ENCODE measurements at places on chromosomes 4 and X.
A peak's percentile ranks its signal among the peaks of the same experiment; 100 is the strongest.

DNA sequence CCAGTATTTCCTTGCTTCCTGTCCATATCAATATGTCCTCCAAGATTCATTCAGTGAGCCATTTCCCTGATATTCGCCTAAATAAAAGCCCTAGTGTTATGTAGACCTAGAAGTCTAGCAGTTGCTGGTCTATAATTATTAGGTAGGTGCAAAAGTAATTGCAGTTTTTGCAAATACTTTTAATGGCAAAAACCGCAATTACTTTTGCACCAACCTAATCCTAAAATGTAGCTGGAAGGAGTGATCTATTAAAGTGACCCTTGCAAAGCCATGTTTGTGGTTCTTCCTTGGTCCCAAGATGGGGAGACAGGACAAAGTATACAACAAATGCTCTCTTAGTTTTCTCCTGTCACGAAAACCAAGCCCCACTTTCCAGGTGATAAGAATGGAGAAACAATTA, 193.0 kb downstream of the IDS start:
- no peak for DNase-seq

DNA sequence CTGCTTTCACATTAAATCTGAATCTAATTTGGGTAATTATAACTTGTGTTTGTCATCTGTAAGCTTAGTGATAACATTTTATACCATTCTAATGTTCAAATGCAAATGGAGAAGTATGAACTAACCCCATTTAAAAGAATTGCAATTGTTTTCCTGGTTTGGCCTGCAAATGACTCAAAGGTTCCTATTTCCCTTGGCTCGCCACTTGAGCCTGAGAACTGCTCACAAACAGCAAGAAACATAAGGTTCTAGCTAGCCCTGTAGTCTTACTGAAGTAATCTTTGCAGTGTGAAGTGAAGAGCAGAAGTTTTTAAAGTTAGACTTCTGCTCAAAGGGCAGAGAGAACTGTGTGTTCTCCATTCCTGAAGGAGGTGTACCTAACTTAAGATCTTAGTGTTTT, 27.2 kb downstream of the UPRT start:
- DNase-seq, result no peak

GRCh38 chrX:101009090-101009489, 39.6 kb downstream of the ARL13A start:
- no peak for DNase-seq

DNA sequence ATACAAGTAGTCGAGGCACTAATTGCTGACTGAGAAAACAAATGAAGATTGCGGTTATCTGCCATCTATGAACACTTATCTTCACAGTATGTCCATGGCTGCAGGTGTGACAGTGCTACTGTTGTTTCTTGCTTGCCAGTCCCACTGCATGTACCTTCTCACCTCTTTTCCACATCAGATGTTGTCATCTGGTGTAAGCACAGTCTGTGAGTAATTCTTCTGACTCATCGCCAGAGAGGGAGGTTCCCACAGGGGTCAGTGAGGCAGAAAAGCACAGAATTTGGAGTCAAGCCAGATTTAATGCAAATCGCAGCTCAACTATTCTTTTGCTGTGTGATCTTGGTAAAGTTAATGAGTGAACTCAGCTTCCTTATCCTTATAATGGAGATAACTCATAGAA, 144.4 kb downstream of the GLRA2 start:
- DNase-seq, result peak; percentile 25

- DNase-seq, result no peak
Measured at GRCh38 chr4:183353557-183353956, 31.3 kb upstream of the CLDN24 start.

- DNase-seq, result peak; percentile 21
Measured at GRCh38 chr4:108166441-108167315, 2.1 kb downstream of the LEF1 start.

DNA sequence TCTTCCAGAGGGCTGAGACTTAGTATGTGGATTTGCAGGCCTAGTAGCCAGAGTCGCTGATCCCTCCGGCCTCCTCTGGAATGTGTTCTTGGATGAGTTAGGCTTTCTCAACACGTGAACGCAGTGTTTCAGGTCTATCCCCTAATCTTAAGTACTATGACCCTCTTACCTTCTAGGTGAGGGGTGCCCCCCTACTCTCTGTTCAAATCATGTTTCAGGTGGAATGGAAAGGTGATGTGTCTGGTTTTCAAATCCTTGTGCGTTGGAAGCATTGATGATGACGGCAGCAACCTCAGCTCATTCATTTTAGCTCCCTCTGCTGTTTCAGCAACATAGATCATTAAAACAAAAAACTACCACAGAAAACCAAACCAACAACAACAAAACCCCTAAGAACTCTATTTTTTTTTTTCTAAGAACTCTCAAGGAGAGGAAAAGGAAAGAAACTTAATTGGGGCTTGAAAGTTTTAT, 56.4 kb downstream of the RWDD4 start:
- no peak for DNase-seq

GRCh38 chr4:99640676-99641075, 17.0 kb downstream of the C4orf54 start:
- DNase-seq, result no peak

GRCh38 chrX:108464604-108465003, 25.0 kb downstream of the COL4A5 start:
- no peak for DNase-seq

- no peak for DNase-seq
Measured at GRCh38 chr4:108320061-108320460, 151.3 kb upstream of the LEF1 start.
